ENCODE measurements at places on chromosomes 5 and 9.

DNA sequence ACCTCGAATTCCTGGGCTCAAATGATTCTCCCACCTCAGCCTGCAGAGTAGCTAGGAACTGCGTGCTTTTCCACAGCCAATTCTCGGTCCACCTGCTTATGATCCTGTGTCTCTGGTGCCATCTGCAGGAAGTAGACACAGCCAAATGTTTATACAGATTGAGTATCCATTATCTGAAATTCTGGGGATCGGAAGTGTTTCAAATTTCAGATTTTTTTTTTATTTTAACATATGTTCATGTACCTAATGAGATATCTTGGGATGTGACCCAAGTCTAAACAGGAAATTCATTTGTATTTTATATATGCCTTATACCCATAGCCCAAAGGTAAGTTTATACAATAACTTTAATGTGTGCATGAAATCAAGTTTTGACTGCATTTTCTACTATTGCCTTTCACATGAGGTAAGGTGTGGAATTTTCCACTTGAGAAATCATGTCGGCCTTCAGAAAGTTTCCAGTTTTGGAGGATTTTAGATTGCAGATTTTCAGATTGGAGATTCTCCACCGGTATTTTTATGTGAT is 89.5 kb downstream of the ESM1 start:
- no peak for DNase-seq

- peak; percentile 75 for DNase-seq
These were observed 541 bp downstream of the GNPDA1 start for GRCh38 chr5:142012186-142012785.

GRCh38 chr9:120689860-120690259 is 24.4 kb downstream of the MEGF9 start:
- no peak for DNase-seq

- no peak for DNase-seq
These were observed 120.4 kb upstream of the CACNA1B start for GRCh38 chr9:137757139-137757538.

GRCh38 chr5:10366310-10367272 is 13.1 kb downstream of the MARCHF6 start:
- DNase-seq: no peak

- no peak for DNase-seq
These were observed 581.4 kb downstream of the RAB3C start for GRCh38 chr5:59164041-59164830.

DNA sequence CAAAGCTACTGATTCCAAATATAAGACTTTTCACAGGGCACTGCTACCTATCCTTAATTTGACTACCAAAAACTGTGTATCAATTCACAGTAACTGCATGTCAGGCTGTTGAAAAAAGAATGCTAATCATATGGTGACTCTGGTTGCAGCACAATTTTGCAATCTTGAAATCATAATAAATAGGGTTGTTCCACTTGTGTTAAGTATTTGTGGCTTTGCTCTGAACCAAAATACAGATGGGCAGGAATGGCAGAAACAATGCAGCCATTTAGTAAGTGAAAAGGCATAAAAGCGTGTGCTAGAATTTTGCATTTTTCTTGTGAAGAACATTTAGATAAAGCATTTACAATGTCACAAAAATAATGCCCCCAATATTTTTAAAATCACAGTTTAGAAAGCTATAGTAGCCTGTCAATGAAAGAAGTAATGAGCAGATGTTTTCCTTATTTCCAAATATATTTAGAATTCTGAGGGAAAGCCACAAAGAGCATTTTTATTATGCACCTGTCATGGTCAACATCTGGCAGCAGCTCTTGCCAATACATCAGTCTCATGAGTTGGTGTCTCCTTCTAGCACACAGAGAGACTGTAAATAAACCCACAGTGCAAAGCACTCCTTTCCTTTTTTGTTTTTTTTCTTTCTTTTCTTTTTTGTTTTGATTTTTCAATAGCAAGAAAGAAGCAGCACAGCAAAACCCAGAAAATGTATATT is 54.8 kb upstream of the PAM start:
- DNase-seq: no peak

- peak; percentile 35 for DNase-seq
These were observed 232.1 kb downstream of the MAN2A1 start for GRCh38 chr5:109921735-109922380.

GRCh38 chr9:88587182-88587581 is 52.2 kb downstream of the NXNL2 start:
- no peak for DNase-seq

DNA sequence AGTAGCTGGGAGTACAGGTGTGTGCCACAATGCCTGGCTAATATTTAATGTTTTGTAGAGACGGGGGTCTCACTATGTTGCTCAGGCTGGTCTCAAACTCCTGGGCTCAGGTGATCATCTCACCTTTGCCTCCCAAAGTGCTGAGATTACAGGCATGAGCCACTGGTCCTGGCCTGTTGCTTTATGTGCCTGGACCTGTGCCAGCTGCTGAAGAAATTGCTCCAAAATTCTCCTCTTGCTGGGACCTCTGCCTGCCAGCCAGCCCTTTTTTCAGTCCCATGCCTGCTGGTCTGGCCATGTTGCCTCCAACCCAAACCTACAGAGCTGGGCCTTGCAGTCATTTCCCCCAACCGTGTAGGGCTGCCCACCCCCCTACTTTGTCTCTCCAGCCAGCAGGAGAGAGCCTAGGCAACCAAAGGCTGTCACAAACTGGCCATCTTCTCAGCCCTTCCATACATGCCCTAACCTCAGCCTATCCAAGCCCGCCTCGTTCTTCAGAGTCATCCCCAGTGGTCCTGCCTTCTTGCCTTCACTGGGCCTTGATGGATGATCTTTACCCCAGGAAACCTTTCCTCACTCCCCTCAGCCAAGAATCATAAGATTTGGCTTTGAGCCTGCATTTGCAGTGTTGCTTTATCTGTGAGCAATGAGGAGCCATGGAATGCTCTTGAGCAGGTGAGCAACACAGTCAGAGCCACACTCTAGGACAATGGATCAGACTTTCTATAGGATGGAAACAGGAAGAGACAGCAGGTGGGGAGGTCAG is 27.4 kb upstream of the SYNPO start:
- no peak for DNase-seq

- DNase-seq: no peak
These were observed 5.4 kb downstream of the FCN1 start for GRCh38 chr9:134912126-134912840.

DNA sequence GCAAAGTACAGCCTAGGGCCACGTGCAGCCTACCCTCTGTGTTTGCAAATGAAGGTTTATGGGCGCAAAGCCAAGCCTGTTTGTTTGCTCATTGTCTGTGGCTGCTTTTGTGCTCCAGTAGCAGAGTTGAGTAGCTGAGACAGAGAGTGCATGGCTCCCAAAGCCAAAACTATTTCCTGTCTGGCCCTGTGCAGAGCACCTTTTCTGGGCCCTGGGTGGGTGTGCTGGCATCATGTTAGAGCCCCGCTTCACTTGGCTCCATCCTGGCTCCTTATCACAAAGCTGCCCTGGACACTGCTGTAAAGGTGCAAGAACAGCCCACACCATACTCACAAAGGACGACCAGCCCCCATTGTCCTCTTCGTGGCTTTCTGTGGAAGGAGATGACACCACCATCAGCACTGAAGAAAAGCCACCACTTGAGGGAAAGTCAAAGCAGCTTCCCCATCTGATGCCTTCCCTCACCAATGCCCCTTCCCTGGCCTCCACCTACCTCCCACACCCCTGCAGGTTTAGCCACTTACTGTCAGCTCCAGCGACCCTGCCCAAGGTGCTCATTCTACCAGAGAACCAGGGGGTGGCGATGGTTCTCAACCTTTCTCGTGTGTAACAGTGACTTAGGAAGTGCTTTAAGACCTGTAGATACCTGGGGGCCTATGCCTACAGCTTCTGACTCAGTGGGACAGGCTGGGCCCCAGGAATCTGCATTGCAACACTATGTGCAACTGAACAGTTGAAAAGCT is 23.4 kb downstream of the LCP2 start:
- peak; percentile 70 for DNase-seq

Data from stimulated activated CD4-positive, alpha-beta T cell treated with anti-CD3 and anti-CD28 coated beads, Interleukin-4, amount 100 ng/mL, for 24 hours (primary cell).